Fibroblast of mammary gland (primary cell): ENCODE measurements at places on chromosomes 5 and 9.

DNA sequence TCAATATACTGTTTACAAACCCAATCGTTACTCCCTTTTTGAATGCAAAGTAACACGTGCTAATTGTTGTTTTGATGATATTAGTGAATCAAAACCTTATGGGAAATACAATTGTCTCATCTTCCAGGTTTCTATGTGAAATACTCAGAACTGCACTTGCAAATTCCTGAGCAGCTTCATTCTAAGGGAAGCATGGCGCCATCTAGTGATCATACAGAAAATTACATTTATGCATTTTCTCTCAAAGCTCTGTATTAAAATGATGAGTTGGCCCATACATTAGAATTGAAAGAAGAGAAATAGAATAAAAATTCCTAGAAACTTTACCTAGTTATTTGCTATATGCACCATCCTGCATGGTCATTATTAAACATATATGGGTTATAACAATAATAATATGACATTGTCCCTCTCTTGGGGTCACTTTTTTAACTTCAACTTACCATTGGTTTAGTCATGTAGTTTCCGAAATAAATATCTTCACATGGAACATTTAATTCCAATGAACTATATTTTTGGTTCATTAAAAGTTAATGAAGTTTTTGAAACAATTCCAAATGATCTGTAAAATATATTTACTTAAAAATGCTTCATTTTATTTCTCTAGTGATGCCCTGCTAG, 220.0 kb downstream of the PDE4D start:
- DNase-seq = peak; percentile 61

GRCh38 chr5:122078116-122079110, at the start of gene LOX:
TSS of gene LOX (minus strand) at chr5:122078259. CDS start at chr5:122077985, 274 bp downstream.
- DNase-seq = peak; percentile 93

- DNase-seq = peak; percentile 1
Measured at GRCh38 chr9:9998491-9999287, 614.1 kb downstream of the PTPRD start.

GRCh38 chr5:62896121-62896893, 317.7 kb downstream of the LRRC70 start:
- DNase-seq = no peak

DNA sequence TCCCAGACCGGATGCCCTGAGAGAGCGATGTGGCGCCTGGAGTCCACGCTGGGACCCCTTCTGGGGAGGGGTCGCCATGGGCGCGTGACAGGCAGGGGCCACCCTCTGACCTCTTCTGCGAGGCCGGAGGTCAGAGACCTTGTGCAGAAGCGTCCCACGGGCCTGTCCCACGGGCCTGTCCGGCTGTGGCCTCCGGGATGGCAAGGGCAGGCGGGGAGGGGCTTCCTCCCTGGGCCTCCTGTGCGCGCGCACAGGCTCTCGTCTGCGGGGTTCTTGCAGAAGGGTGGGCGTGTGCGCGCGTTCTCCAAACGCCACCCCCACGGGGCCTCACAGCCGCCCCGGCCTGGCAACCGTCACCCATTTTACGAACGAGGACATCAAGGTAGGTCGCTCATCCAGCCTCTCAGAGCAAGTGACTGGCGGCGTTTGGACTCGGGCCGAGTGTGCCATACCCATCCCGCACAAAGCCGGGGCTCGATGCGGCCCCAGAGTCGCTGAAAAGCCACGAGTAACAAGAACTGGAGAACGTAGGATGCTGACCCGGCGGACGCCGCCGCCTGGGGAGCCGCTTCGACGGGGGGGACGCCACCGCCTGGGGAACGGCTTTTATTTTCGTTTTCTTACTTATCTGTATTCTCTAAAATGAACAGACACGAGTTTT, 897 bp downstream of the AHRR start:
- no peak for DNase-seq

DNA sequence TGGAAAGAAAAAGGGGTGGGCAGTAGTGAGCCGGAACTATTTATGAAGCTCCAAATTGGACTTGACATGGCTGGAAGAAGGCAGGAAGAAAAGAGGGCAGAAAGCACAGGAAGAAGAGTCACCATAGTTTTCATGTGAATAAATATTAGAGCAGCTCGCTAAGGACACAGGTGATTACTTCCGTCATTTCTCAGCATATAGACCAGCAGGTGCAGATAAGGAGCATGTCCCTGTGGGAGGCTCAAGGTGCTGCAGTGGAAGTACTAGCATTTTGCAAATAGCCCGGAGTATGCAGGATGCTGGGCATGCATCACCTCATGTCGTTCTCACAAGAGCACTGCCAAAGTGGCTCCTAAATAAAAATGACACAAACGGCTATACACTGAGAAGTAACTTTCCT, 71.3 kb upstream of the HTR4 start:
- DNase-seq = no peak

- DNase-seq = no peak
Measured at GRCh38 chr5:134939500-134939899, 28.2 kb upstream of the CATSPER3 start.

DNA sequence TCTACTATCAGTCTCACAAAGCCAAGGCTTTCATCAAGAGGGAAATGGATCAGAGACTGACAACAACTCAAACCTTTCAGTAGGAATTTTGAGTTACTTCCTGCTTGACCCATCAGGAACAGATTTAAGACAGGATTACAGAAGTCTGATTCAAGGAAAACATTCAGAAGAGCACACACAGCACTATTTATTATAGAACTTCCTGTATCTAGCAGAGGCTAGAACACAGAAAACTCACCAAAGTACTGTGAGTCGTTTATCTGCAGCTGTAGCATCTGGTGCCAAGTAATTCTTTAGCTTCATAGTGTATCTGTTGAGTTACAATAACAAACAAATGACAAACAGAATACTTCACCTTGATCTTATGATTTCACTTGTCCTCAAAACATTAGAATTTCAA, 13.8 kb downstream of the LEAP2 start:
- no peak for DNase-seq
